AG09319 (cell line): ENCODE measurements at places on chromosomes 7 and 10.

- DNase-seq, result no peak
Observed at GRCh38 chr10:30763918-30764317, 134.4 kb upstream of the LYZL2 start.

- DNase-seq, result no peak
Observed at GRCh38 chr10:79113827-79114226, 45.1 kb downstream of the ZMIZ1 start.

- DNase-seq, result no peak
Observed at GRCh38 chr7:117134889-117135552, 181.7 kb downstream of the ST7 start.

- DNase-seq, result no peak
Observed at GRCh38 chr10:15451137-15452094, 80.3 kb upstream of the FAM171A1 start.

DNA sequence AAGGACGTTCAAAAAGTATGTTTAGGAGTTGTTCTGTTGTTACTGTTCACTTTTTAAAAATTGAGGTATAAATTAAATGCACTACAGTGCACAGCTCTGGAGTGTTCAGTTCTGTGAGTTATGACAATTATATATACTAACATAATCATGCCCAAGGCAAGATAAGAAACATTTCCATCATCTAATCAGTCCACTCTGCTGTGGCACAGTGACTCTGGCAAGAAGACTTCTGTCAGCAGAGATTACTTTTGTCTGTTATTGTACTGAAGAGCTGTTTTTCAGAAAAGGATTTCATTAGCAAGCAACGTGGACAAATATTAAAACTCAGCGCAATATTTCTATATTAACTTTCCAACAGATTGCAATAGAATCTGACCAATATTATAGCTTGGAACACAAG is 32.0 kb downstream of the ICA1 start:
- no peak for DNase-seq

DNA sequence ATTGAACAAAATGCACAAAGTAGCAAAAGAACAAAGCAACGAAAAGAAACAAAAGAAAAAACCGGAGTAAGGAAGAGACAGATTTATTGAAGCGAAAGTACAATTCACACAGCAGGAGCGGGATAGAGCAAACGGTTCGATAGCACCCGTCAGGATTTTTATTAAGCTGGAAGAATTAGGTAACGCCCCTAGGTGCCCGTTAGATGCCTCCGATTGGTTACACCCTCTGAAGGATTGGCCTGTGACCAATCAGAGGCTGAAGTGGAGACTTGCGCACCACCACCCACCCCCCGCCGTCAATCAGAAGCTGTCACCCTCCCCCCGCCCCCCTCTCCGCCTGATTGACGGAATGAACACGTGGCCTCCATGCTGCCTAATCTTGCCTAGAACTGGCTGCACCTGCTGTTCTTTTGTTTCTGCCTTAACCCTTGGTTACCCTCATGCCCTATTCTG is 16.8 kb downstream of the OCM2 start:
- no peak for DNase-seq

DNA sequence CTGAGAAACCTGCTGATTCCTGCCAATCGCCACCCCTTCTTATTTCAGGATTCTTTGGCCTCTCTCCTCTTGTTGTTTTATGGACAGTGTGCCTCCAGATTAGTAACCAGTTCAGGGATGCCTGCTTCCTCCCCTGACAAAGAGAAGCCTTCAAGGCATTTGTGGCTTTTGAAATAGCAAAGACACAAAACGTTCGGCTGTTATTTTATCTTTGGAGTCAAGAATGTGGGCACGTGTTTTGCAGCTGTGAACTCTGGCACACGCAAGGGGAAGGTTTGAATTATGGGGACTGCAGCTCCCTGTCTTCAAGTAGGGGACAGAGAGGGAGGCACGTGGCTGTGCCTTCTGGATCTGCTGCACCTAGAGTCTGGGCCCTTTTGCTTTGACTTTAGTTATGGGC is 157.9 kb upstream of the GRB10 start:
- no peak for DNase-seq

GRCh38 chr7:17489961-17490360 is 191.5 kb downstream of the AHR start:
- DNase-seq, result no peak
